ENCODE measurements at places on chromosomes 4 and X.

- no peak for DNase-seq
These were observed 24.4 kb upstream of the BCORL1 start for GRCh38 chrX:129958083-129958465.

DNA sequence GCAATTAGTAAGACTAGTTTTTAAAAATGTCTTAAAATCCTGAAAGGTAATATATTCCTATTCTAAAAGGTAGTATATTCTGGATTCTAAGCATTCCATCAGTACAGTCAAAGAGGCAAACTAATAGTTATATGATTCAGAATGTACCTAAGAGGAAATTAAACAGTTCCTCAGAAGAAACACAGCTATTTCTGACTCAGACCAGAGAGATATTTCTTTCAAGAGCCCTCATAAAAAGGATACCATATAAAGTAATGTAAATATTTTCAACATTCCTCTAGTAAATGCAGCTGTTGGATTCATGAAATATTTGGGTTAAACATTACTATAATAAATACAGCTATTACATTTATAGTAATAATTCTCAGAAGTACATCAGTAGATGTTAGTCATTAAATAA is 358.3 kb downstream of the MAGEB5 start:
- DNase-seq, result no peak

DNA sequence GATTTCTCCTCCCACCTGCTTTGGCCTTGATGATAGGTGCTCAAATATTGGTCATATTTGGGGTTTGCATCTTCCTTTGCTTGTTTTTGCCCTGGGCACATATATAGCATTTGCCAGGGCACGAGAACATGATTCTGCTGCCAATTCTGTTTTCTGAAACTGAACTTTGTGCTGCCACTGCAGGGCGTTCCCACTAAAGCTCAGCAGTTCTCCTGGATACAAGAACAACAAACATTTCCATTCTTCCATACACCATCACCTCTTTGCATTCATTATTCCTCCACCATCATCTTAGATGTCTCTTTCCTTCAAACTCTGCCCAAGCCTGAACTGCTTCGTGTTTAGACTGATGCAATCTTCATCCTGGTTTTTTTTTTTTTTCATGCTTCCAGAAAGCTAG is 36.3 kb upstream of the GATB start:
- DNase-seq, result no peak

DNA sequence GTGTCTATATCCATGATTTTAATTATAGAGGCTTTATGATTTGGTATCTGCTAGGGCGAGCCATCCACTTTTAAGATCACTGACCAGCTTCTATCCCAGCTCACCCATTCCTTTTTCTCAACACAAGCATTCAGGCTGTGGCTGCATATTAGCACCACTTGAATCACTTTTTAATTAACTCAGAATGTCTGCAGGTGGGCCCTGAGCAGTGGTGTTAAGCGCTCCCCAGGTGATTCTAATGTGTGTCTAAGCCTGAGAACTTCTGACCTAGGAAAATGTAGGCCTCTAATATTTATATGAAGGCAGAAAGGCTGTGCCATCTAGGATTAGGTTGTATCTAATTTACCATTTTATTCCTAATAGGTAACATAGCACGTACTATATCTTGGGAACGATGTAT is 19.8 kb upstream of the QRFPR start:
- DNase-seq, result no peak

DNA sequence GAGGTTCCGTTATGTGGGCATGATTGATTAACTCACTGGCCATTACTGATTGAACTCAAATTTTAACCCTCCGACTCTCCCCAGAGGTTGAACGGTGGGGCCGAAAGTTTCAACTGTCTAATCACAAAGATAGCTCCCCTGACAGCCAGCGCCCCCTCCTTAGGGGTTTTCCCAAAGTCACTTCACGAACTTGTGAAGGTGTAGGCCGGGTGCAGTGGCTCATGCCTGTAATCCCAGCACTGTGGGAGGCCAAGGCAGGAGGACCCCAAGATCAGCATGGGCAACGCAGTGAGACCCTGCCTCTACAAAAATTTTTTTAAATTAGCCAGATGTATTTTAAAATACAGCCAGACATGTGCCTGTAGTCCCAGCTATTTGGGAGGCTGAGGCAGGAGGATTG is 39.8 kb upstream of the RBM47 start:
- DNase-seq, result no peak

- DNase-seq, result no peak
These were observed 235.9 kb downstream of the RPA4 start for GRCh38 chrX:97119474-97120109.

GRCh38 chr4:108029016-108029720 is 39.5 kb downstream of the HADH start:
- no peak for DNase-seq

GRCh38 chr4:143382596-143382995 is 45.9 kb downstream of the GAB1 start:
- no peak for DNase-seq

GRCh38 chr4:98568941-98569663 is 89.3 kb downstream of the TSPAN5 start:
- DNase-seq, result no peak

DNA sequence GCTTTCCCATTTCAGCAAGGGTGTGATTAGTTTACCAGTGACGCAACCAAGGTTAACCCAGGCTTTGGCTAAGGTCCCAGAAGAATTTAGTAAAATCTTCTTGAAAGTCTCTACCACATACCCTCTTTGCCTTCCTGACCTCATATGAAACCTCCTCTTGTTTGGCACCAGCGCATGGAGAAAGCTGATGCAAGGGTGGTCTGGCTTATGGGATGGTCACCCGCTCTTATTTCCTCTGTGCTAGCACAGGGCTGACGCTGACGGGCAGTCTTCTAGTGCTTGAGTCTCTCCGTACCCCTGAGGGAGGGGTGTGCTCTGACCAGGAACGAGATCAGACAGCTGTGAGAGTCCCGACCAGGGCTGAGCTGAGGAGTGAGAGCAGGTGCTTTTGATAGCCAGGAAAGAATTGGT is 137.6 kb downstream of the TENM3 start:
- DNase-seq, result no peak

GRCh38 chr4:159582685-159583084 is 479.8 kb downstream of the RAPGEF2 start:
- DNase-seq, result no peak

GRCh38 chr4:20253735-20254409 is 2.2 kb downstream of the SLIT2 start:
- DNase-seq, result no peak

DNA sequence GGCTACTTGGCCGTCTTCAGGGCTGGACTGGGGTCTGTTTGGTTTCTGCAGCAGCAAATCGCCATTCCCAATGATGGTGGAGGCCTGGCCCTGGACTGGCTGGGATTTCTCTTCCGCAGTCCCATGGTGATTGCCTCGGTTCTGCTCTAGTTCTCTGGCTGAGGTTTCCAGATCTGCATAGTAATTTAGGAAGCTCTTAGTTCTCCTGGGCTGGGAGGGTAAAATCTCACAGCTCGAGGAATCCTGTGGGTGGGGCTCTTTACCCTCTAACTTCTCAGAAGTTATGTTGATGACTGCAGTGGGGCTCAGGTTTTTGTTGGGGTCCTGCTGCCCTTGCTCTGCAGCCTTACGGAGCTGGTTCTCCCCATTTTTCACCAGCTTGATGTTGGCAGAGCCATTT is 200.6 kb downstream of the APBB2 start:
- DNase-seq, result no peak

Measured in HFF-Myc (cell line).